ENCODE measurements at places on chromosomes 3 and 15.

DNA sequence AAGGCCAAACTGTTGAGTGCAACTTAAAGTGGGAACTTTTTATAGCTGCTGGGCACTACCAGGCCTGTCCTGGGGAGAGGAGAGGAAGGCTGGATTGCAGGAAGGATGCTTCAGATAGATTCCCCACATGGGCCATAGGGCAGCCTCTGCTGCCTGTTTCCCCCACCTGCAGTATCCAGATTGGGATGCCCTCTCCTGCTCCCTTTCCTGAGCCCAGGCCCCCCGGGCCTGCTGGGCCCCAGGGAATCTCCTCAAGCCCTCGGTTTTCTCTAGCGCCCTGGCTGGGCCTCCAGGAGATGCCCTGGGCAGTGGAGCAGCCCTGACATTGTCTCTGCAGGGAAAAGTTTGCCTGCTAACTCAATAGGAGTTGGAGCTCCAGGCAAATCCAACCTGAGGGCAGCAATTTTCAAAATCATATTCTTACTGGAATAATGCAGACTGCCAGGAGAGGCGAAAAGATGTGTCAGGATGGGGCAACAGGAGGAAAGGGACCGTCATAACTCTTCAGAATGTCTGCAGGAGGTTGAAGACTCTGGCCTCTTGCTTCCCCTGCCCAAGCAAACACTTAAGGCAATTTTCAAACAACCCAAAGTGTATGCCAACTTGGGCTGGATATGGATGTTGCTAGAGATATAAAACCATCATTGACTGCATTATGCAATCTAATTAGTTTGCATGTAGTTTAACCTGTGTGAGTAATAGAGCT, 4.4 kb downstream of the NR2F2 start:
- DNase-seq: no peak

GRCh38 chr15:55319537-55320237, 665 bp downstream of the PIGB start:
- no peak for DNase-seq

GRCh38 chr3:126512026-126512425, 5.5 kb downstream of the UROC1 start:
- DNase-seq: no peak

DNA sequence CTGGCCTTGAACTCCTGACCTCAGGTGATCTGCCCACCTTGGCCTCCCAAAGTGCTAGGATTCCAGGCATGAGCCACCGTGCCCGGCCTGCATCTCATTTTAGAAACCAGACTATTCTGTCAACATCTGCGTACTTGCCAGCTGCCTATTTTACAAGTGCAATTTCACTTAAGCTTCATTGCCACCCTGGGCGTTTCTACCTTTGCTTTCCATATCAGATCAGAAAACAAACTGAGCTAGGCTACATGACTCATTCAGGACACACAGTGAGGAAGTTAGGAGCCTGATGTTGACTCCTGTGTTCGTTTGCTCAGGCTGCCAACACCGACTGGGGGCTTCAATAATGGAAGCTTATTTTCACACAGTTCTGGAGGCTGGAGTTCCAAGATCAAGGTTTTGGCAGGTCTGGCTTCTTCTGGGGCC, 42.3 kb upstream of the KLHL25 start:
- no peak for DNase-seq

GRCh38 chr3:62132027-62132602, 241.2 kb downstream of the FEZF2 start:
- DNase-seq: no peak

- no peak for DNase-seq
Measured at GRCh38 chr3:133592843-133593242, 19.4 kb downstream of the CDV3 start.

DNA sequence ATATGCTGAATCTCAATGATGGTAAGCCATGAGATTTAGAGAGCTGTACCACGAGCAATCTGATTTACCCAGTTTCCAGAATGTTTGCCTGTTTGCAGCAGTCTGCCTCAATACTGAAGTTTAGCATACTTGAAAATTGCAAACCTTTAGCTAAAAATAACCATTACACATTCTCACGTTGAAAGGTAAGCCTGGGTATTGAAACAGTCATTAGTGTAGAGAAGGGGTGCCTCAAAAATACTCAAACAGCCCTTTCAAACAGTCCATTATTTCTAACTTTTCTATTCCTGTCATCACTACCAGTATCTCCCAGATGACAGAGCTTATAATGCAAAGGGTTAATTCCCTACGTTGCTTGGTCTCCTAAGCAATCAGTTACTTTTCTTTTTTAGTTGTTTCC, 111.8 kb upstream of the MBNL1 start:
- no peak for DNase-seq

DNA sequence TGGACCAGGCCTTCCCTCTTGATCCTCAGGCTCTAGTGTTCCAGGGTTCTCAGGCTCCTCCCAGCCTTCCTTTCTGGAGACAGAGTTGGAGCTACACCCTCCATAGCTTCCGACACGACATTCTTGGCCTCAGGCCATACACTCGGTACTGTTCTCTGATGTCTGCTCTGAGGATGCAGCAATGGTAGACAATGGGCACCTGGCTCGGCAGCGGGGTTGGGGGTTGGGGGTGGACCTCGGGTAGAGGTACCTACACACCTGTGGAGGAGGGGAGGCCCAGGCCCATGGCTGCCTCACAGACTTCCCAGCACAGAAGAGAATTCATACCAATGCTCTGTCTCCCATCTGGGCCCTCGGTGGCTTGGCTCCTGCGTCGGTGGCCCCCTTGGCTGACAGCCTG, 21.4 kb downstream of the CCDC13 start:
- DNase-seq: no peak

GRCh38 chr15:65421360-65422215, 1.2 kb downstream of the IGDCC4 start:
- DNase-seq: no peak

GRCh38 chr3:39080026-39080425, 27.4 kb downstream of the GORASP1 start:
- no peak for DNase-seq

- DNase-seq: no peak
Measured at GRCh38 chr15:100531204-100531603, 2.5 kb upstream of the CERS3 start.

DNA sequence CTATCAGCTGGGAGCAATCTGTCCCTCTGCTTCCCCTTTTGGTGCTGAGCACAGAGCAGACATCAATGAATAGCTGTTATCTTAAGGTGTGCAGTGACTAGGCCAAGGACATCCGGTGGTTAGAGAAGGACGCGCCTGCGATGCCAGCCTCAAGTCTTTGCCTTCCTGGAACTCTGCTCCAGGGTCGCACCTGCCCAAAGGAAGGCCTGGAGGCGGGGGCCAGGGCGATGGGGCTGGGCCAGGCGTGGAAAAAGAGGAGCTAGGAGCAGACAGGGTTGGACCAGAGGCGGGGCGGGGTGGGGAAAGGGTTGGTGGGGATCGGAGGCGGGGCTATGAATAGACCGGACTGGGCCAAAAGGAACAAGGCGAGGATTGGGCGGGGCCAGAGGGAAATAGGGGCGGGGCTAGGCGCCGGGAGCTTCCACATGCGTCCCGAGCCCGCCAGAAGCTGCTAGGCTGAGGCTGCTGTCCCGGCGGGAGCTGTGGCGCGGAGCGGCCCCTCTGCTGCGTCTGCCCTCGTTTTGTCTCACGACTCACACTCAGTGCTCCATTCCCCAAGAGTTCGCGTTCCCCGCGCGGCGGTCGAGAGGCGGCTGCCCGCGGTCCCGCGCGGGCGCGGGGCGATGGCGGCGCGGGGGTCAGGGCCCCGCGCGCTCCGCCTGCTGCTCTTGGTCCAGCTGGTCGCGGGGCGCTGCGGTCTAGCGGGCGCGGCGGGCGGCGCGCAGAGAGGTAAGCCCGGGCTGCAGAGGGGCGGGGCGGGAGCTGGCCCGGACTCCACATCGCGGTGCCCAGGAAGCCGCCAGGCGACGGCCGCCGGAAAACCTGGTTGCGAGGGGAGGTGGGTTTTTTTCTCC, at the start of gene CHRNA5:
Gene CHRNA5, plus strand, starts transcription at position 424 of the 854 bp plus-strand sequence. Its CDS starts 200 bp downstream, at position 624.
- peak; percentile 56 for DNase-seq

DNA sequence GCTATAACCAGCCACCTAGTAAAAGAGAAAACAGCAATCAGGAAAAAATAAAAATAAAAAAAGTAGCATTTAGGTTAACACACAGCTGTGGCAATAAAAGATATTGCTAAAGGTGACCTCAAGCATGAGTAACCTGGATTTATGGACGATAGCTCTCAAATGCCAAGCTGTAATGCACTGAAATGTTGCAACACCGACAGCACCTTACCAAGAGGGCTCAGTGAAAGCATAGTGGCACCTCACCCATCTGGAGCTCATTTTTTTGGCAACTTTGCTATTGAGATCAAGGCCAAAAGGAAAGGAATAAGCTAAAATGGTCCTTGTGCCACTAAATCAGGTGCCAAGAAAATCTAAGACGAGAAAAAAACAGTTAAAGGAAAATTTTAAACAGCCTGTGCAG, 2.5 kb downstream of the HACD2 start:
- DNase-seq: no peak

GRCh38 chr3:197525706-197526105, 30.1 kb downstream of the BDH1 start:
- no peak for DNase-seq

- no peak for DNase-seq
Measured at GRCh38 chr15:42002333-42002732, 18.5 kb downstream of the PLA2G4E start.

DNA sequence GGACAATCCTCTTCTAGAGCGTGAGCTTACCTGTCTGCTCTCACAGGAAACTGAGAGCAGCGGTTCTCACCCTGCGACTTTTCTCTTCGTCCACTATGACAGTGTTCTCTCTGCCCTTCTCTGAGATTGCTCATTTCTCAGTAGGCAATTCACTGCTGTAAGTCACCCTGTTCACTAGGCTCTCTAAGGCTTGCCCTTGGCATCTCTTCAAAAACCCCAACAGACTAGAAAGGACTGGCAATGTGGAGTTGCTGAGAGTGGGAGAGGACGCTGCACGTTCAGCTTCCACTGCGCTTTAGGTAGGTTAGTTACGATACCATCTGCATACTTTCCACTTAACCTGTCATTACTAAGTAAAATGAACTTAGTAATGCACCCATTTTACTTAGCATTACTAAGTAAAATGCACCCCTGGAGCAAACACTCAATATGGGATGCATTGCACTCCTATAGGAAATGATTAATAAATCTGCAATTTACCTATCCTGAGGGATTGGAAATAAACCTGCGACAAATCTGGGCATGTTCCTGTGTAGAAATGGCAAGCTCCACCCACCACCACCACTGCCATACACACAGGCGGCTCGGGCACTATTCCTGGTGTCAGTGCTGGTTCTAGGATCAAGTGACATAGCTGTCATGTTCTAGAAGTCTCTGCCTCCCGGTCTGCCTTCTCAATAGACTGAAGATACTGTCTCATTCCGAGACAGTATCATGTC, 21.4 kb downstream of the XPC start:
- DNase-seq: no peak

DNA sequence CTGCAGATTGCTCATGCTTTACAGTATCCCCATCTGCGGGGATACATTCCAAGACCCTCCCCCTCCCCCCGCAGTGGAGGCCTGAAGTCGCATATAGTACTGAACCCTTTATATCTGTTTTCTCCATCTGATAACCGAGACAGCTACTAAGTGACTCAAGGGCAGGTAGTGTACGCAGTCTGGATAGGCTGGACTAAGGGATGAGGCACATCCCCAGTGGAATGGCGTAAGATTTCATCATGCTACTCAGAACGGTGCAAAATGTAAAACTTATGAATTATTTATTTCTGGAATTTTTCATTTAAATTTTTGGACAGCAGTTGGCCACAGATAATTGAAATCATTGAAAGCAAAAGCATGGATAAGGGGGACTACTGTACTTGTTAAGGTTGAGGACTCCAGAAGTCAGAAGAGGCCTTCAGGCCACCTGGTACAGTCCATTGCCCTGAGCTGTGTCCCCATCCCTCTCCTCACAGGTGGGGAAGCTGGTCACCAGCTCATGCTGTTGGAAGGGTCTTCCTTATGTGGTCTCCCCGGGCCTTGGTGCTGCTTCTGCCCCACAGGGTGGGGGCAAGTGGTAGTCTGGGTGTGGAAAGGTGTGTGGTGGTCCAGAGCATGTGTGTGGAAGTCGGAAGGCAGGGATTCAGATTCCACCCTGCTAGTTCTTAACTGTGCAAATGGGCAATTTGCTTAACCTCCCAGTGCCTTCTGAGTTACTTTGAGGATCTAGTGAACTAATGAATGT, 72.0 kb downstream of the HCN4 start:
- DNase-seq: no peak

GRCh38 chr3:143170074-143170473, 50.5 kb downstream of the CHST2 start:
- DNase-seq: no peak

DNA sequence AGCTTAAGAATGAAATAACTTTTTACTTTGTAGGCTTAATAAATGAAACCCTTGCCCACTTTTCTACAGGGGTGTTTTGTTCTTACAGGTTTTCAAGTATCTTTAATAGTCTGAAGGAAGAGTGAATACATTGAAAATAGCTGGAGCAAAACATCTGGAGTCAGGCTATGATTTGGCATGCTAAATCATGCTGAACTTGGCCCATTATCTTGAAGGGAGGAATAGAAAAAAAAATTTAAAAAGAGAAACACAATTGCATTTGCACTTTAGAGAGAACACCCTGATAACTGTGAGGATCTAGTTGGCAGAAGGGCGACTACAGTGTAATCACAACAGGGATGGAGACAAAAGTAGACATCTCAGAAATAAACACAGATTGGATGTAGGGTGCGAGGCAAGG, 1.8 kb upstream of the IQGAP1 start:
- no peak for DNase-seq

GRCh38 chr15:74191798-74192197, 10.8 kb downstream of the STRA6 start:
- DNase-seq: no peak

- DNase-seq: no peak
Measured at GRCh38 chr3:171283848-171284222, 176.4 kb downstream of the TNIK start.

DNA sequence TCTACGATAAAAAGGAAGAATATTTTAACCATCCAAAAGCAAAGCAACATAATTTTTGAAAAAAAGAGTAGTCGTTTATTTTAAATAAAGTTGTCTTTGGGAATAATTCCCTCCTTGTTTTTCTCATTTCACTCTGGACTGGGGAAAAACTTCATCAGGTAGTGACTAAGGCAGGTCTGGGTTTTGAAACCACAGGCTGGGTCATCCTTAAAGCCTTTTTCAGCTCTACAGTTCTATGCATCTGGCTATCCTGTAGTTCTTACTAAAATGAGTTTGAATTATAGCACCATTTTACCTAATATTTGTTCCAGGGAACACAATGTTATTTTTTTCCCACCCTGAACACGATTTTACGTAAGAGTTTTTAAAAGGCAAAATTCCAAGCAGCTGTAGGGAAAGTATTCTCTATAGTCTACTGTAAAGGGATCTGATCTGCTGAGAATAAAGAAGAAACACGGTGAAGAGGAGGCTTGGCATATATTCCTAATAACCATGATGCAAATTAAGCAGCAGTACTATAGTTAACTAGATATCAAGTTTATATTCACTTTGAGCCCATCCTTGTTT, 107.7 kb downstream of the OSBPL10 start:
- no peak for DNase-seq

GRCh38 chr3:175692256-175692655, 833.1 kb downstream of the NAALADL2 start:
- DNase-seq: no peak

All from stimulated activated CD4-positive, alpha-beta T cell treated with anti-CD3 and anti-CD28 coated beads, Interleukin-15, amount 100 ng/mL, for 48 hours (primary cell).